ENCODE measurements at places on chromosomes 12 and 14.

GRCh38 chr12:103882861-103883596 is 42.0 kb upstream of the NT5DC3 start:
- DNase-seq = no peak

DNA sequence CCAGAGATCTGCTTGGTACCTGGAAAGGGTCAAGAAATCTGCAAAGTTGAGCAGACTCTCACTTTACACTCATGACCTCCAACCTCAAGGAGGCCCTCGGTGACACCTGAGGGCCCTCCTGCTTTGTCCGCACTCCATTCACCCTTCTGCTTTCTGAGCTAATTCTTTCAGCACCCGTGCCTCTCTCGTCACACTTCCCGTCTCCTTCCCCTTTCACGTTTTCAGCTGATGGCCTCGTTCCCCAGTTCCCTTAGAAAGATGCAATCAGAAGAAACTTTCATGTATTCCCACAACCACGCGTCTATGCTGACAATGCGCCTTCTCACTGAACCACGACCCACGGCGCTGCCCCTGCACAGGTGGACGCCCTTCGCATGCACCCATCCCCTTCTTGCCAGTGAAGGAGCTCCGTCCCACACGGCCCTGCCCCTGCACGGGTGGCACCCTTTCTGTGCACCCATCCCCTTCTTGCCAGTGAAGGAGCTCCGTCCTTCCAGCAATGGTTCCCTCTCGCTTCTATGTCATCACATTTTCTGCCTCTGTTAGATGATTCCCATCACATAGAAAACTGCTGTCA is 340.1 kb upstream of the FKBP4 start:
- DNase-seq = no peak

DNA sequence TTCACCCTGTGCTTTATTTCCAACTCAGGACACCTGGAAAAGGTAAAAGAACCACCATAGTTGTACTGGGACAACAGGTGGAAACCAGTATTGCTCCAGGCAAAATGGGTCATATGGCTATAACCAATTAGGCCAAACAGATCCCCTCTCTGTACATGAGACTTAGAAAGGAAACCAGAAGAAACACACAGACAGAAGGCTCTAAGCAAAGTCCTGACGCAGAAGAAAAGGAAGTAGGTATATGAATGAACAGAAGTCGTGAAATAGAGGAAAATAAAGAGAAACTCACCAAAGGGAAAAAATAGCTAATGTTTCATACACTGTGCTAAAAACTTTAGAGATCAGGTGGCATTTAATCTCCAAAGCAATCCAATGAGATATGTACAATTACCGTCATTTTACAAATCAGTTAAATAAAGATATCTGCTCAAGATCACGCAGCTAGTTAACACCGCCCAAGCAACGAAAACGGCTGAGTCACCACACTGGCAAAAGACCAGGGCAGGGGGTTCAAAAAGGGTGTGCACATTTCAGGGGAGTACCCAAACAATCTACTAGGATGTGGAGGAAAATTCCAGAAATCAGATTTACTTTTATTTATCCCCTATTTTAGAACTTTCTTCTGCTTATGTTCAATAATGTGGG is 82.3 kb downstream of the ITPR2 start:
- DNase-seq = no peak

GRCh38 chr12:103498990-103499389 is 3.2 kb upstream of the C12orf42 start:
- DNase-seq = no peak

DNA sequence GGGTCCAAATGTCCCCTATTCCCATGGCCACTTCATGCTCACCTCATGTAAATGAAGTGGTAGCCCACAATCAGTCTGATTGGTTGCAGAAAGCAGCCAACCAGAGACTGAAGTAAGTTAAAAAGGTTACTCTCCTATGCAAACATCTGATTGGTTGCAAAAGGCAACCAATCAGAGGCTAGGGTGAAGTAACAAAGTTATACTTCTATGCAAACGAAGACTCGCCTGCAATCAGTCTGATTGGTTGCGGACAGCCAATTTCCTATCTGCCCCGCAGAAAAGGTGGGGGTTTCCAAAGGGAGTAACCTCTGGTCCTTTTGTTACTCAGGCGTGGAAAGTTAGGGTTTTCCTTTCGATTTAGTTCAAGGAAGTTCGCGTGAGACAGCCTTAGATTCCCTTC is 208.1 kb upstream of the NEDD1 start:
- no peak for DNase-seq

- peak; percentile 27 for DNase-seq
Observed at GRCh38 chr14:95254288-95254687, 65.4 kb downstream of the CLMN start.

DNA sequence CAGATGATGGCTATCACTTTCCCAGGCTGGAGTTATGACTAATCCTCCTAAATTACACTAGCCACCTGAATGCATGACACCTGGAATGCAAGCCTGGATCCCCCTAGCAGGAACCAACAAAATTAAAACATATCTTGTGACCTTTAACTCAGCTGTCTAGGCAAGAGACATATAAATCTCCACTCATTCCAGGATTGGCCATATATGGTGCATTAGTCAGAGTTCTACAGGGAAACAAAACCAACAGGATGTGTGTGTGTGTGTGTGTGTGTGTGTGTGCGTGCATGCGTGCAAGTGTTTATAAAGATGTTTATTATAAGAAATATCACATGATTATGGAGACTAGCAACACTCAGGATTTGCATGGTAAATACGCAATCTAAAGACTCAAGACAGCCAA is 212.8 kb downstream of the KIF21A start:
- DNase-seq = no peak

DNA sequence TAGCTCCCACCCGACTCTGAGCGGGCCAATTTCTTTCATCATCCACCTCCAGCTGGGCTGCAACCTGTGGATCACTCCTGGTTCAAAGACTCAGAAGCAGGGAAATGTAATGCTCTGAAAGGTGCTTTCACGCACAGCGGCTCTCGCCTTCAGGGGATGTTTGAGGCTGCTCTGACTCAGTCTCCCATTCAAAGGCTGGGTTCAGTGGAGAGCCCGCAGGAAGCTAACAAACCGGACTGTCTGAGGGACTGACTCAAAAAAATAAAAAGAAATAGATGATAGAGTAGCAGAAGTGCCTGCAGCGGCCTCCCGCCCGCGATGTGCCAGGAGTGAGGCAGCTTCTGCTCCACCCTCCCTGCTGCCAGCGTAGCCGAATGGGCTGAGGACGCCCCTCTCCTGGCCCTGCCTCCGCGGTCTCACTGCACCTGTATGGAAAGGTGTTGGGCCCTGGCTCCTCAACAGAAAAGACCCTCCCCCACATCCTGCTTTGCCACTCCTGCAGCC is 98.0 kb downstream of the GCH1 start:
- no peak for DNase-seq

DNA sequence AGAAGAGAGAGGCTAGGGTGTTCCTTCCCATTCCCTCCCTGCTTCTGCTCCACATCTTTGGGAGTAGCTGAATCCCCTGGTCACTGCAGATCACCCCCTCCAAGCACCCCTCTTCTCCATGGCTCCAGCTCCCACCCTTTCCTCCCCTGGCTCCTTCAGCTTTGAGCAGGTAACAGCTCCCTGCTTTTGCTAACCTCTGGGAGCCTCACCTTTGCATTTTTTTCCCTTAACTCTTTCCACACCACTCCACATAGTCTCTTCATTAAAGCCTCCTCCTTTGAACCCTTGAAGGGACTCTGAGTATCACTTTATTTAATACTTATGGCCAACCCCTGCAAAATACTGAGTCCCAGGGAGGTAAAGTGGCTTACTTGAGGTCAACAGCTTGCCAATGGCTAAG is 25.7 kb upstream of the SERPINA6 start:
- no peak for DNase-seq

DNA sequence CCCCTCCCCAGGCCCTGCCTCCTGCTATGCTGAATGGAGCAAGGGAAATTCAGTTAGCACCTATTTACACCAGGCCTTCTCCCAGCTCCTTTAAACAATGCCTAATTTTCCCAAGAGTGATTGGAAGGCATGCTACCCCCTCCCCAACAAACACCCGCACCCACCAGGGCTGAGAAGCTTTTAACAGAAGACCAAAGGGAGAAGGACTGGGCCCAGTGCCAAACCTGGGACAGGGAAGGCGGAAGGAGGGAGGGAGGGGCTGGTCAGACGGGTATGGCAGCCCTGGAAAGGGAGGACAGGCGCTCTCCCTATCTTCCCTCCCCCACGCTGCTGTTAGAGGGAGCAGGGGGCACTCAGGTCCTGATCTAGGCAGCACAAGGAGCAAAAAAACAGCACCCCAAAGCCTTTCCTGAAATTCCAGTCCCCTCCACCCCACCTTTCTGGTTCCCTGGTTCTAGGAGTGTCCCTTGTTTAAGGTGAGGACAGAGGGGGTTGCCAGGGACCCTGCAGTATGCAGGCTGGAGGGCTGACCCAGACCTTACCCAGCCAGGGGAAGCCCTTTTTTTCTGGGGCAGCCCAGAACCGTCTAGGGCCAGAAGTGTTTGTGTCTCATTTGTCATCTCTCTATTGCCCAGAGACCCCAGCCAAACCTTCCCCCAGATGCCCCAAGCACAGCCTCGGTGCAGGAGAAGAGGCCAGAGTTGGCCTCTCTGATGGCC is 2.4 kb upstream of the KRT8 start:
- DNase-seq = no peak

DNA sequence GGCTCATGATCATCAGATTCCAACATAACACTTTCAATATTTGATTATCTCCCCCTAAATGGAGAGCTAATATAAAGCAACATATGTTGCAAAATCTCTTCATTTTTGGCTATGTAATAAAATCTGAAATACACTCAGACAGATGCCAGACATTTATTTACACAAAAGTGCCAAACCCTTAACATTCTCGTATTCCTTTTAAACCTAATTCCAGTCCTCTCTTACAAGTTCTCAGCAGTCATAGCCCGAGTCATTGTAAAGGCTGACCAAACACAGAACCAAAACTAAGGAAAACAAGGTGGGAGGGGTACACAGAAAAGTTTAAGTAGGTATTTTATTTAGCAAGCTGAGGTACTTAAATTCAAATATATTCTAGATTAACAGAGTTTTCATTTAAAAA is 81.4 kb downstream of the LRP6 start:
- peak; percentile 41 for DNase-seq

- peak; percentile 73 for DNase-seq
Observed at GRCh38 chr14:50607181-50607580, 47.2 kb downstream of the ATL1 start.

- DNase-seq = peak; percentile 42
Observed at GRCh38 chr12:59404109-59404650, 191.6 kb upstream of the SLC16A7 start.

- peak; percentile 43 for DNase-seq
Observed at GRCh38 chr12:1481326-1481725, 113.1 kb downstream of the FBXL14 start.

DNA sequence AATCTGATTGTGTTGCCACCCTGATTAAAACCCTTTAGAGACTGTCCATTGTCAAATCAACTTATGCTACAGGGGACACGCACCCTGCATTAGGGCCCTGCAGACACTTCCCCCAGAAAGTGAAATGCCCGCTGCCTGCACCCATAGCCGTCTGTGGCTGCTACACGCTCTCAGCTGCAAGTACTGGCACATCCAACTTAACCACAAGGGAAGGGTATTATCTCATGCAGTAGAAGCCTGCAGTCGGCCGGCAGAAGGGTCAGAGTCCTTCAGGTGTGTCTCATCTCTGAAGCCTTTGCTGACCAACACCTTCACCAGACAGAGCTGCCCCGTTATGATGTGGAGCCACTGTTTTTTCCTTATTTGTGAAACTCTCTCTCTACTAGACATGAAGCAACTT is 20.8 kb downstream of the CFAP251 start:
- DNase-seq = no peak

DNA sequence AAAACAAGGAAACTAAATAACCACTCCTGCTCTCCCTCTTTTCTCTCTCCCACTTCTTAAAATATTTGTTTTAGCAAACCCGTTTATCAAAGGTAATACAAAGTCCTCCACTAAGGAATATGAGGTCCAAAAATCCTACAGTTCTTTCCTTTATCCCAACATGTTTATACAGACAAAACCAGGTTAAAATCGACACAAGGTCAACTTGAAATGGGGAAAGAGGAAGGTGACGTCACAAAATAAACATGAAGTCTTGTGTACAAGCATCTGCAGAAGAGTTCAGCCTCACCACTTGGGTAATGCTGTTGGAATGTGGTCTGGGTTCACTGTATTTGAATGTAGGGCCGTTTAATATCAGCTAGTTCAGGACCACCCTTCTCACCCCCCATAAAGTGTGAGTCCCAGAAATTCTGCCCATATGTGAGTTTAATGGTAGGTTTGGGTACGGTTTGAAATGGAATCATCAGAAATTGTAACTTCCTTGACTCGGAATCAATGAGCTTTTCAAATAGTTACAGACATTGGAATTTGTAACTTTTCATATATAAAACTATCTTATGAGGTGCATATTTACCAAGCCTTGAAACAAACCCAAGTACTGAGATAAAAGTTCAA is 120.0 kb upstream of the SLC38A2 start:
- peak; percentile 79 for DNase-seq

DNA sequence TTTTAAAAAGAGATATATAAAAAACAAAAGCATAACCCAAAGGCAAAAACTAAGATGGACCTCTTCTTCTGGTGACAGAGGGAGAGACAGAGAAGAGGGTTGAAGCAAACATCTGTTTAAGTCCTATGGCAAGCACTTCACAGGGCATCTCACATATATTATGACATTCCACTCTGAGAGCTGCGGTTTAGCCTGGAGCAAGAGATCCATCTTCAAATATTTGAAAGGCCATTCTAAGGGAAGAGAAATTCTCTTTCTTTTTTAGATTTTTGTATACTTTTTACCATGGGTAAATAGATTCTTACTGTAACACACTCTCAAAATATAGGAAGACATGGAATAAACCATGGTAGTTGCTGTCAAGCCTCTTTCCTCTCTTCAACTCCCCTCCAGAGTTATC is 204.1 kb downstream of the GXYLT1 start:
- DNase-seq = no peak

- no peak for DNase-seq
Observed at GRCh38 chr12:4024701-4025100, 151.5 kb upstream of the PARP11 start.

GRCh38 chr12:6199531-6200255 is 507 bp upstream of the CD9 start:
- peak; percentile 52 for DNase-seq

- DNase-seq = no peak
Observed at GRCh38 chr14:95258754-95259593, 60.7 kb downstream of the CLMN start.

- DNase-seq = peak; percentile 41
Observed at GRCh38 chr14:55152052-55152753, 23.2 kb downstream of the LGALS3 start.

- no peak for DNase-seq
Observed at GRCh38 chr12:98901189-98901588, 256.1 kb downstream of the APAF1 start.

DNA sequence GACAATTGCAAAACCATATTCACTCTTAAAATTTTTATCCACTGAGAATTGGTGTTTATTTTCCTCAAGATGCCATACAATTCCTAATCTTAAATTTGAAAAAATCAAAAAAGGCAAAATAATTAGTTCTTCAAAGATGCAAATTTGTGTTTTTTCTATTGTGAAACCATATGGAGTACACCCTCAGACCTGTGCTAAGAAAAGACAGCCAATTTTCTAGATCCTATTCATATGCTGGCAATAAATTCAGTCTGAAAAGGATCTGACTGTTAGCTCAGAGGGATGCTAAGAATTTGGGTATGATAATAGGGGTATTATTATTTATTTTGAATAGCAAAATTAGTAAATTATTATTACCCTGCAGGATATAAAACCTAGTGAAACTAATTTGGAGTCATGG is 476.9 kb upstream of the SYT1 start:
- no peak for DNase-seq

Data from fibroblast of the aortic adventitia (primary cell).